Cardiac muscle cell (in vitro differentiated cells and primary cell): ENCODE measurements at places on chromosomes 4 and X.
A peak's percentile ranks its signal among the peaks of the same experiment; 100 is the strongest.

DNA sequence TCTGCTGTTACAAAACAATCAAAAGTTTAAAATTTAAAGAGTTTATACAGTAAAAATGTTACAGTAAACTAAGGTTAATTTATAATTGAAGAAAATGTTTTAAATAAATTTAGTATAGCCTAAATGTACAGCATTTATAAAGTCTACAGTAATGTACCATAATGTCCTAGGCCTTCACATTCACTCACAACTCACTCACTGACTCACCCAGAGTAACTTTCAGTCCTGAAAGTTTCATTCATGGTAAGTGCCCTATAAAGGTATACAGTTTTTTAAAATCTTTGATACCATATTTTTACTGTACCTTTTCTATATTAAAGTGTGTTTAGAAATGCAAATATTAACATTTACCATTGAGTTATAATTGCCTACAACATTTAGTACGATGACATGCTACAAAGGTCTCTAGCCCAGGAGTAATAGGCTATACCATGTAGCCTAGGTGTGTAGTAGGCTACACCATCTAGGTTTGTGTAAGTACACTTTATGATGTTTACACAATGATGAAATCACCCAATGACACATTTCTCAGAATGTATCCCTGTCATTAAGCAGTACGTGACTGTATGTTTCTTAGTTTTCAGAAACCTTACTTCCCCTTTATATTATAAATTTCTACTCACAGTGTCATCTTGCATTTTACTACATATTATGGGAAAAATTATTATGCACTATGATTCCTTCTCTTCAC, 320.8 kb downstream of the ADAM29 start:
- DNase-seq = no peak

GRCh38 chr4:67198727-67199126, 346.6 kb downstream of the CENPC start:
- DNase-seq = peak; percentile 48

DNA sequence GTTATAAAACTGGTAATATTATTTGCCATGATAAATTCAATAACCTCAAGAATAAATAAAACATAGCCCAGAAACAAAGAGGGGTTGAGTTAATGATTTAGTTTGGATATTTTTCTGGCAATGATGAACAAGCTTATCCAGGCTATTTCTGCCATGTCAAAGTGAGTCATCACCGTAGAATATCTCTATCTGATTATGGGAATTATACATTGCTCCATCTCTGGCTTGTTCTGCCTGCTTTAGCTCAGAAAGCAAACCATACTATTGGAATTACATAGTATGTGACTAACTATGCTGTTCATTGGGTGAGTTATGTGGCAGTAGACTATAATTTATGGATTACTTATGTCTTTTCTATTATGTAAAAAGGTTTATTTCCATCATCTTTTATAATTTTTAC, 680.1 kb upstream of the AADAT start:
- DNase-seq = no peak

DNA sequence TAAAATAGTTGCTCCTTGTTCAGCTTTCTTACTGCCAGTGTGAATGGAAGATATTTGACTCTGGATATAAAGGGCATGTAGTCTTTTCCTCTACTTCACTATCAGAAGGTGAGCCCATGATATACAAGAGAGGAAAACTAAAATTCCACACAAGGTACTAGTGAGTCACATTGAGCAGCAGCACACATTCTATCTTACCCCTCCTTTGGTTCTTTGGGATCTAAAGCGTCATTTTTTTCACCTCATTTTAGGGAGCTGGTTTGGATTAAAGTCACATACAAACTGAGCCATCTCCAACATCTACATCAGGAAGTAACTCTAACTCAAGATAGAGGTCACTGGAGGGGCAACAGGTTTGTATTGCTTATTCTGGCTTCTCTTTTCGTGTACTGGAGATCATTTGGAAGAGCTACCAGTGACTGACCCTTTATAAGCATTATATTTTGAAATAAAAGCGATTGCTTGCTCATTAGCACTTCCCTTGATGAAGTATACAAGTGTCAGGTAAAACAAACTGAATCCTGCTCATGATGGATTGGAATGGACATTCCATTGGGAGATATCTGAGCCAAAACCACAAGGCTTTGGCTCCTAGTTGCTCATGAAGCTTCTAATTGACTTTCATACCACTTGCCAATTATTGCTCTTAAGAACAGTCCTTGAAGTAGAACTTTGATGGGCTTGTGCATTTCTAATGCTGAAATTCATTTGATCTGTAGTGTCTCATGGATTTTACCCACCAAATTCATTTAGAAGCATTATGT, 124.1 kb downstream of the SPCS3 start:
- DNase-seq = peak; percentile 39

DNA sequence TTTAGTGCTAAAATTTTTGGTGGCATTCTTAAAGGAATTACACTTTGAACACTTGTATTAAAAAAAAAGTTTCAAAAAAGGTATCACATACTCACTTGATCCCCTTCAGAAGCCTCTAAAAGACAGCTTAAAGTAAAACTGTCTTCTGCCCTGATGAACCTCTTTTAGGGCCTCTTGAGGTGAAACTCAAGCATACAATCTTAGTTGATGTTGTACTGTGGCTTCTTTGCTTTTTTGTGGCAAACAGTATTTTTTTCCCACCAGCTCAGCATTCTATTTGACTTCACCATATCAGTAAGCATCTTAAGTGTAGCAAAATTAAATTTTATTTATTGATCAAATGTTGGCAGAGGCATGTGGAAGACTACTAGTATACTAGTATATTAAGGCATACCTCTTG, 13.7 kb downstream of the SEC24B start:
- DNase-seq = no peak

DNA sequence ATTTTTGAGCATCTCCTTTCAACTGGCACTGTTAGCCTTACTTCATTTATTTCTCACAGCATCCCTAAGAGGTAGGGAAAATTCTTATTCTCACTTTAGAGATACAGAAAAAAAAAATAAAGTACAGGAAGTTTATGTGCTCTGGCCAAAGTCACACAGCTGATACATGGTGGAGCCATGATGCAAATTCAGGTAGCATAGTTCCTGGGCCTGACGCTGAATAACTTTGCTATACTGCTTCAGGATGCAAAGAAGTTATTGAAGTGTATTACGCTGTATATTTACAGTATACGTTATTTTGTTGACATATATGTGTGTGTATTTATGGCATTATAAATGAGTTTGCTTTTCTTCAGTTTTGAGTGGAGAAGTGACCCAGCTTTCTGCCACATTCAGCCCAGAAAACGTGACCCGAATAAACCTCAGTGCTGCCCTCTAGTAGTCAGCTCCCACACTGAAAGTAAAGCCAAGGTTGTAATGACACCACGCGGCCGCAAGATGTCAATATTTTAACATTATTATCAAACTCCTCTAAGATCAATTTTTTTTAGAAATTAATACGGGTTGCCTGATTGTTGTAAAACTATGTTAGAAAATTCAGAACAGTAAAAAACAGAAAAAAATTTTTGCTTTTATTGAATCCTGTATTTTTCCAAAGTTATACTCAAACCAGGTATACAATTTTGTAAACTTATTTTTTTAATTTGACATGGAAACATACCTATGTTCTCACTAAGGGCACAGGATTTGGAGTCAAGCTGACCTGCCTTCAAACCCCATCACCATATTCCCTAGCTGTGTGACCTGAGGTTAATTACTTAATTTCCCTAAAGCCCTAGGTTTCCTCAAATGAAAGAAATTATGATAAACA, 3.8 kb upstream of the GUCY2F start:
- DNase-seq = peak; percentile 82

GRCh38 chr4:26023203-26023972, 109.4 kb downstream of the SMIM20 start:
- no peak for DNase-seq

DNA sequence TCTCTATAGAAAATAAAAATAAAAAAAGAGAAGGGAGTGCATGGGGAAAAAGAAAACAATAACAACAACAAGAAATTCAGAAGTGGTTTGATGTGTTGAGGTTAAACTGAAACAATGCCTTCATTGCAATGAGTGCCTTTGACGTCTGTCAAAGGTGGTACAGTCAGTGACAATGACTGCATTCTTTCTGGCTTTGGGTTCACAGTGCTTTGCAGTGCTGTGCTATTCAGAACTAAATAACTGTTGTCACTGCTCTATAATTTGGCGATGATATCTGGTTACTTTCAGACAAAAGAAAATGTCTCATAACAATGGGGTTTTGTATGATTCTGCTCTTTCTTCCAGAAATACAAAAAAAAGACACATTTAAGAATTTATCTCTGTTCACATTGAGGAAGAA, 488.6 kb upstream of the MAGEB2 start:
- DNase-seq = no peak

GRCh38 chr4:176320976-176321361, 1.2 kb downstream of the SPCS3 start:
- DNase-seq = no peak

DNA sequence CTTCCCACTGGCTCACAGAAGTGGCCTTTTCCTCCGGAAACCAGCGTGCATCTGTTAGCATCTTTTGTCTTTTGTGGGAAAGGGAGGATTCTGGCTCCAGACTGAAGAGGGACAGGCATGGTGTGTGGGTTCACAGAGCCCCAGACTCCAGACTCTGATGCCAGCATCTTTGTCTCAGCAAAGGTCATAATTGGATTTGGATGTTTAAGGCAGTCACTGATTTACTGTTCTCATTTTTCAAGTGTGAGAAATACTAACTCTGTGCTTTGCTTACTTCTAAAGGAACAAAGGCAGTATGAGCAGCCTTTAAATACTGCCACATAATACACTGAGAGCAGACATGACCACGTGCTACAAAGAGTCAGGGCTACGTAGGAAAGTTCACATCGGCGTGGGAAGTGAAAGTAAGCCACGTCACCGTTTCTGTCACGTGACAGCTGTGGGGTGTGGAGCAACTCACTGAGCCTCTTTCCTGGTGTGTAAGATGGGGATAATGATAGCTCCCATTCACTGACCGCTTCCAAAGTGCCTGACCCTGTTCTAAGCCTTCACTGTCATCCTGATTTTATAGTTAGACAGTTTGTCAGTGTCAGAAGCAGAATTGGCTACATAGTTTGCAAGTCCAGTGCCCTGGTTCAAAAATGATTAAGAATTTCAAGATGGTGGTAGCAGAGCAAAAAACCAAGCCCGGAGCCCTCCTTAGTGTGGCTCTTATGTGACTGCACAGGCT, 24.8 kb upstream of the TMSB4X start:
- DNase-seq = no peak

GRCh38 chr4:26763063-26763462, 97.6 kb upstream of the STIM2 start:
- no peak for DNase-seq

- no peak for DNase-seq
Measured at GRCh38 chrX:115018040-115018647, 728 bp upstream of the IL13RA2 start.

GRCh38 chr4:104500442-104500841, 5.7 kb upstream of the CXXC4 start:
- no peak for DNase-seq
